ENCODE measurements at places on chromosomes 16 and 17. TPM values are rescaled to one million over a fixed set of nuclear protein-coding genes. Genes with fewer than 3 reads are reported as not detected.
A peak's percentile ranks its signal among the peaks of the same experiment; 100 is the strongest.

RBFOX1 gene
- total RNA-seq: not detected

KRTAP2-3 gene
- not detected for total RNA-seq

ITFG1 gene
- total RNA-seq: 33.9 TPM

SLC35G6 gene
- total RNA-seq: not detected

DNA sequence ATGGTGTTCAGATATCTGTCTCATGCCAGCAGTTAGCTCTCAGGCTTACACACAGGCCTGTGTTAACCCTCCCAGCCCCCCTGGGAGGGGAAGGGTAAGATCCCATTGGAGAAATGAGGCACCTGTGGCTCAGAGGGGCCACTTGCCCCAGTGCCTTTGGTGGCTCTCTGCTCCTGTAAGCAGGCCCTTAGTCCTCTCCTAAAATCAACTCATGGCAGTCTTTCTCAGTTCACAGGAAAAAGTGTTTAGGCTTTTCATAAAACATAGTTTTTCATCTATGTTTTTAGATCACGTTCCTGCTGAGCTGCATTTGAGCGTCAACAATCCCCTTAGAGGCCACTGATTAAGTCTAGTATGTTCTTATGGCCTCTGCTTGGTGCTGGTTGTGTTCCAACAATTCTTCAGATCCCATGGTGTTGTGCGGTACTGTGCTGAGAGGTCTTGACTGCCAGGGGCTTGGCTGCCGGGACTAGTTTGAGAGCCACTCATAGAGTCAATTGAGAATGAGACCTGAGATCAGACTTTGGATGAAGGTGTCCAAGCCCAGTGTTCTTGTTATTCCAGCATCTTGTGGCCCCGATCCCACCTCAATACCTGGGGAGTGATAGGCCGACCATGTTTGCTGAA, 10.6 kb downstream of the TAOK2 start:
- no peak overlapping the region for H3K4me3 ChIP-seq
- H3K27me3 ChIP-seq: no peaks in the 10 kb centered on the region
- no peak for DNase-seq
- H3K4me1 ChIP-seq: no peaks in the 10 kb centered on the region
- H3K36me3 ChIP-seq: peaks cover 93% of the 10 kb centered on the region

- no peak for DNase-seq
- H3K4me1 ChIP-seq: no peaks in the 10 kb centered on the region
- H3K27me3 ChIP-seq: peaks cover 10% of the 10 kb centered on the region
- no peak overlapping the region for H3K27ac ChIP-seq
Measured at GRCh38 chr17:58032691-58033415, 25.8 kb upstream of the SRSF1 start.

DNA sequence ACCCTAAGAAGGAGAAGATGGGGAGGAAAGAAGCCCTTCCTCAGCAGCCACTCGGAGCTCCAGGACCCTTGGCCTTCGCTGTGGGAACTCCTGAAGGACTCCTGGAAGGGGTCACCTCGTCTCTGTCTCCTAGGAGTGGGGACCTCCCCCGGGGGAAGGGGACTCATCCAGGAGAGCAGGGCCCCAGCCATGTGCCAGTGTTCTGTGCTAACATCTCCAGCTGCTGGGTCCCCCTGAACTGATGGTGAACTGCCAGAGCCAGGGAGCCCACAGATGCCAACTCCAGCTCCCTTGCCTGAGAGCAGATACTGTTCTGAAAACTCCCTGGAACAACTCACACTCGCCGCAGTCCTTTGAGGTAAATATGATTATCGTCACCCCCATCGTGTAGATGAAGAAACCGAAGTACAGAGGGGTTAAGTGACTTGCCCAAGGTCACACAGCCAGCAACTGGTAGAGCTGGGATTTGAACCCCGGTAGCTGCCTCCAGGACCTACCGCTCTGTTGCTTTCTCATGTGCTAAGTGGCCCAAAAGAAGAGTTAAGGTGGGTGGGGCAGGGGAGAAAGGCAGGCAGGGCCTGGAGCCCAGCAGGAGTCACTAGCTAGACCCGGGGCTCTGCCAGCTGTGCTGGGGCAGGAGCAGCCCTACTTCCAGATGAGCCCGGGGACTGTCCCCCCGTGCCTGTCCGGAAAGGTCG, 10.5 kb downstream of the TIMM22 start:
- H3K27me3 ChIP-seq: no peaks in the 10 kb centered on the region
- H3K4me3 ChIP-seq: no peak overlapping the region
- peaks cover 7% of the 10 kb centered on the region for H3K4me1 ChIP-seq
- no peak for DNase-seq
- H3K27ac ChIP-seq: no peak overlapping the region
- peaks cover 24% of the 10 kb centered on the region for H3K36me3 ChIP-seq

GRCh38 chr16:53085931-53086421, 31.2 kb downstream of the CHD9 start:
- H3K27me3 ChIP-seq: no peaks in the 10 kb centered on the region
- H3K27ac ChIP-seq: no peak overlapping the region
- H3K36me3 ChIP-seq: no peaks in the 10 kb centered on the region

DNA sequence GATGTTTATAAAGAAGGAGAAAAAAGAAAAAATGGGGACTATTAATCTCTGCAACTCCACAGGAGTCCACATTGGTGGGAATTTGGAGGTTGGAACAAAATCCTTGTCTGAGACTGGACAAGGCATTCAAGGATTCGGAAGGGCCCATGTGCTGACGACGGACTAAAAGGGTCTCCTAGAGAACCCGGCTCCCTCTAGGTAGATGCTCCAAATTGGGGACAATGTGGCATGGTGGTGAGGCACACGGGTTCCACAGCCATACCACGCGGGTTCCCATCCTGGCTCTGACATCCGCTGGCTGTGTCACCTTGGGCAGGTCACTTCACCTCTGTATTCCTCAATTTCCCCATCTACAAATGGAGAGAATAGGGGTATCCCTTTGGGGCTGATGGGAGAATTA, 227.4 kb downstream of the C16orf78 start:
- H3K27ac ChIP-seq: no peak overlapping the region
- H3K4me3 ChIP-seq: no peak overlapping the region
- H3K27me3 ChIP-seq: no peaks in the 10 kb centered on the region

DNA sequence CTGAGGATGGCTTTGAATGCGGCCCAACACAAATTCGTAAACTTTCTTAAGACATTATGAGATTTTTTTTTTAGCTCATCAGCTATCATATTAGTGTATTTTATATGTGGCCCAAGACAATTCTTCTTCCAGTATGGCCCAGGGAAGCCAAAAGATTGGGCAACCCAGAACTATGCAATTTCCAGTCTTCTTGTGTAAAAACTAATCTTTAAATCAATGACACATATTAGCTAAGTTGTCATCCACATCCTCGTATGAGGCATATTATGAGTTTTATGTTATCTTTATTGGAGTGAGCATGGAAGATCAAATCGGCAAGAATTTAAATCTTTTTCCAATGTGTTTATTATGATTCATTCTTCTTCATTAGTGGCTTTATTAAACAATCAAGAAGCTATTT, 198.6 kb upstream of the HSBP1 start:
- no peak for DNase-seq
- no peaks in the 10 kb centered on the region for H3K36me3 ChIP-seq
- H3K27me3 ChIP-seq: no peaks in the 10 kb centered on the region
- no peak overlapping the region for H3K27ac ChIP-seq
- no peak overlapping the region for H3K4me3 ChIP-seq

DNA sequence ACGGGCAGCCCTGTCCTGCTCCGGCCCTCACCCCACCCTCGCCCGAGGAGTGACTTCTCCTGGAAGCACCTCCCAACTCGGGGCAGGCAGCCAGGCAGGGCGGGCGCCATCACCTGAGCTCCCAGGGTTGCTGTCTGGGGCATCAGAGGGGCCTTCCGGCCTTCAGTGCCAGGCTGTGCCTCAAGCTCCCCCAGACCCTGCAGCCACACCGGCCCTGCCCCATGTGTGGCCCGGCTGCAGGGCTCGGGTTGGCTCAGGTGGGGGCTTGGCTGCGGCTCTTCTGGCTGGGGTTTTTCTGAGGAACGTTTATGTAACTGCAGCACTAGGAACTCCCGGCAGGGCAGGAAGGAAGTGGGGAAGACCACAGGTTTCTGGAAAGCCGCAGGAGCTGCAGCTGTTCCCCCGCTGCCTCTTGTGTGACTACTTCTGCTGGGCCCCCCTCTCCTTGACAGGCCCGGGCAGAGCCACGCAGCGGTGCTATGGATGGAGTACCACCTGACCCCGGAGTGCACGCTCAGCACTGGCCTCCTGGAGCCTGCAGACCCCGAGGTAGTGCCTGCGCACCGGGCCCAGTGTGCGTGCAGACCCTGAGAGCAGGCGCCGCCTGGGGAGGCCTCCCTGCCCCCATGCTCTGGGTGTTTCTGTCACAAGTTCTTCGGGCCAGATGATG, 45.6 kb downstream of the PRMT7 start:
- peak overlapping the region; percentile 52 for H3K4me3 ChIP-seq
- peak overlapping the region; percentile 38 for H3K27ac ChIP-seq
- H3K27me3 ChIP-seq: peaks cover 2% of the 10 kb centered on the region
- peaks cover 63% of the 10 kb centered on the region for H3K36me3 ChIP-seq
- peak; percentile 64 for DNase-seq
- H3K4me1 ChIP-seq: peaks cover 17% of the 10 kb centered on the region

GRCh38 chr17:55660178-55660886, 62.3 kb downstream of the TMEM100 start:
- no peaks in the 10 kb centered on the region for H3K4me1 ChIP-seq
- DNase-seq: no peak
- no peak overlapping the region for H3K4me3 ChIP-seq
- H3K27me3 ChIP-seq: no peaks in the 10 kb centered on the region

GRCh38 chr16:87115646-87116045, 201.5 kb downstream of the C16orf95 start:
- H3K27me3 ChIP-seq: peaks cover 19% of the 10 kb centered on the region
- no peak for DNase-seq
- no peaks in the 10 kb centered on the region for H3K4me1 ChIP-seq
- no peak overlapping the region for H3K27ac ChIP-seq

- H3K27me3 ChIP-seq: no peaks in the 10 kb centered on the region
- no peak for DNase-seq
- no peaks in the 10 kb centered on the region for H3K36me3 ChIP-seq
- H3K4me3 ChIP-seq: no peak overlapping the region
Measured at GRCh38 chr17:73478768-73479424, 165.3 kb downstream of the SDK2 start.

GRCh38 chr17:59026176-59026939, 80.3 kb downstream of the TRIM37 start:
- no peak overlapping the region for H3K27ac ChIP-seq
- no peak overlapping the region for H3K4me3 ChIP-seq
- no peak for DNase-seq
- H3K27me3 ChIP-seq: no peaks in the 10 kb centered on the region

- no peak overlapping the region for H3K27ac ChIP-seq
- no peak for DNase-seq
- peaks cover 9% of the 10 kb centered on the region for H3K36me3 ChIP-seq
- no peak overlapping the region for H3K4me3 ChIP-seq
Measured at GRCh38 chr17:16002708-16003260, 3.2 kb downstream of the TTC19 start.

DNA sequence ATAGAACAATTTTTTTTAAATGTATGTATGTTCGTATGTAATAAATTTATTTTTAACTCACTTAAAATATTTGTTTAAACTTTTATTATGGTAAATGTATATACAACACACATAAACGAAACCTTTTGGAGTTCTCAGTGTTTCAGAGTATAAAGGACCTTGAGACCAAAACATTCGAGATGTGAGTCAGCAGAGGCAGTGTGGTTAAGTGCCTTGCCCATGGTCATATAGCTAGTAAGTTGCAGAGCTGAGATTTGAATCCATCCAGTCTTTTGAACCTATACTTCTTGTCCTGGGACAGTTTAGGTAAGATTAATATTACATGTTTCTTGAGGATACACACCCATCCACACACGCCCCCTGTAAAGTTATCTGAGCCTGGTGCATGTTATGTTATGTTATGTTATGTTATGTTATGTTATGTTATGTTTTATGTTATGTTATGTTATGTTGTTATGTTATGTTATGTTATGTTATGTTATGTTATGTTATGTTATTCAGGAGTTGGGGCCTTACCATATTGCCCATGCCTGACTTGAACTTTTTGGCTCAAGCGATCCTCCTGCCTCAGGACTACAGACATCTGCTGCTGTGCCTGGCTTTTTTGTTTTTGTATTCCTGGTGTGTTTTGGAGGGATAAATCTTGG, 41.8 kb downstream of the TNRC6A start:
- H3K4me3 ChIP-seq: no peak overlapping the region
- DNase-seq: no peak
- H3K36me3 ChIP-seq: no peaks in the 10 kb centered on the region
- no peaks in the 10 kb centered on the region for H3K27me3 ChIP-seq
- no peaks in the 10 kb centered on the region for H3K4me1 ChIP-seq

- peaks cover 10% of the 10 kb centered on the region for H3K4me1 ChIP-seq
- no peaks in the 10 kb centered on the region for H3K36me3 ChIP-seq
- no peaks in the 10 kb centered on the region for H3K27me3 ChIP-seq
- DNase-seq: no peak
- no peak overlapping the region for H3K4me3 ChIP-seq
Measured at GRCh38 chr17:39872751-39873150, 4.7 kb downstream of the ZPBP2 start.

DNA sequence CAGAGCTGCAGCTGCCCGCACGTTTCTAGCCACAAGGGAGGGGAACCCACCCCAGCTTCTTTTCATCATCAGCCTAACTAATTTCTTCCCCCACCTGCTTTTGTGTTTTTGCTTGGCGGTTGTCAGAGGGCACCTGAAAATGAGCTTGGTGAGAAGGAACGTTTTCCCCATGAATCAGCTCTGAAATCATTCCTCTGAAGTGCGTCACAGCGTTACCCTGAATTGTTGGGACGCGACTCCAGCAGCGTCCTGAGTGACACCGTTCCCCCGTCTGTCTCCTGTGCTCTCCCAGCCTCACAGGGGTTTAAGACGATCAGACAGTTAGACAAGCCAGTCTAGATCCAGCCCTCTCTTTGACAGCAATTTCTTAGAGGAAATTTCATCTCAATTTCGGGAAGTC, 722.9 kb upstream of the EEF2KMT start:
- no peaks in the 10 kb centered on the region for H3K27me3 ChIP-seq
- no peaks in the 10 kb centered on the region for H3K36me3 ChIP-seq
- no peak for DNase-seq
- no peak overlapping the region for H3K27ac ChIP-seq
- H3K4me3 ChIP-seq: no peak overlapping the region
- H3K4me1 ChIP-seq: no peaks in the 10 kb centered on the region

DNA sequence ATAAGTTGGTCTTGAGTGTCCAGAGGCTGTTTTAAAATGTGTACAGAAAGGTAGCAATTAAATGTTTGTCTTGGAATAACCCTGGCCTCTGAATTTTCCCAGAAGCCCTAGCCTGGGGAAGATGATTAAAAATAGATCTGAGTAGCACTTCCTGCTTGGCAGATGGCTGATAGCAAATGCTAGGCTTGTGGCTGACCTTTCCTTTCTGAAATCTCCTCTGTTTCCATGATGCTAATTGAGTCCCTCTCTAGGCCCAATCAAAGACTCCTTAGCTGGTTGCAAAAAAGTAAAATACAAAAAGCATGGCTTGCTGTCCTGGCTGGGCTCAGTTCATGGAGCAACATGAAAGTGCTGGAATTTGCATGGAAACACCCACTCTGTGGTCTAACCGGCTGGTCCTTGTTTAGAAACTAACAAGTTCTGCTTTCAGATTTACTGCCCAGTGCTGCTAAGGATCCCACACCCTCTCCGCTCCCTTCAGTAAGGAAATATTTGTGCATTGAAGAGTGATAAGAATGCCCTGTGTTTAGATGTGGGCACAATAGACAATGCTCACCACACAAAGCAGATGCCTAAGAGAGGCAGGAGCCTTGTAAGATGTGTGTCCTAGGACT, 40.8 kb downstream of the YPEL2 start:
- no peaks in the 10 kb centered on the region for H3K27me3 ChIP-seq
- no peak for DNase-seq
- peaks cover 3% of the 10 kb centered on the region for H3K36me3 ChIP-seq
- no peak overlapping the region for H3K4me3 ChIP-seq
- H3K4me1 ChIP-seq: peaks cover 48% of the 10 kb centered on the region

GRCh38 chr16:27410761-27411160, 8.8 kb downstream of the IL21R start:
- no peak overlapping the region for H3K4me3 ChIP-seq
- peaks cover 38% of the 10 kb centered on the region for H3K4me1 ChIP-seq
- no peak for DNase-seq
- H3K27ac ChIP-seq: no peak overlapping the region
